NCI-H524 treated with DMSO at 0.1 percent for 48 hours (cell line): ENCODE measurements at places on chromosomes 16 and 17.

DNA sequence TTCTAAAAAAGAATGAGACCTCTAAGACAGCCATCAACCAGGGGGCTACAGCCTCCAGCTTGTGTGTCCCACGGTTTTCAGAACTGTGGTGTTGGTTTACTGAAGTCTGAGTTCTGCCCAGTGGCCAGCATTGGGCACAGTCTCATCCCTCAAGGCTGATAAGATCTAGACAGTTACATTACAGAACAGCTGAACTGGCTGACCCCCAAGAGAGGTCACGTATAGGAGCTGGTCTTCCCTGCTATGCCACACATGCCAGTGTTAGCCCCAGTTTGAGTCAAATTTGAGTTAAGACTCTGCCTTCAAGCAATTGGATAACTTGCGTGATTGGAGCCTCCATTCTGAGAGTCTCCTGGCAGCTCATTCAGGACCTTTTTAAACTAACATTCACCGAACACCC lies 14.8 kb upstream of the NUP93 start:
- no peak for DNase-seq

DNA sequence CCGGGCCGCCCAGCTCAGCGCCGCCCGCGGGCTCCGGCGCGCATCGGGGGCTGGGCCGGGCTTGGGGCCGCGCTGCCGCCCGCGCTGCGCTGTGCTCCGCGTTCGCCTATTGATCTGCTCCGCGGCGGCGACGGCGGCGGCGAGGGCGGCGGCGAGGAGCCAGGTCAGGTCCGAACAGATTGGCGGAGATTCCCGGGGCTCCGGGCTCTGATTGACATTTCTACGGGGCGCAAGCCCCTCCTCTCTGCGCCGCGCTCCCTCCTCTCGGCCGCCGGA lies 559 bp downstream of the IRX3 start:
- peak; percentile 60 for DNase-seq

GRCh38 chr17:52376137-52376536 lies 217.6 kb upstream of the CA10 start:
- no peak for DNase-seq

- no peak for DNase-seq
These were observed 39.0 kb downstream of the LYRM1 start for GRCh38 chr16:20939611-20940010.
